Activated gamma-delta T cell treated with Interleukin-2 at 50 U/mL for 16 hours (primary cell): ENCODE measurements at places on chromosomes 16 and 17.

- DNase-seq = no peak
Observed at GRCh38 chr16:414395-415169, 10.9 kb upstream of the RAB11FIP3 start.

DNA sequence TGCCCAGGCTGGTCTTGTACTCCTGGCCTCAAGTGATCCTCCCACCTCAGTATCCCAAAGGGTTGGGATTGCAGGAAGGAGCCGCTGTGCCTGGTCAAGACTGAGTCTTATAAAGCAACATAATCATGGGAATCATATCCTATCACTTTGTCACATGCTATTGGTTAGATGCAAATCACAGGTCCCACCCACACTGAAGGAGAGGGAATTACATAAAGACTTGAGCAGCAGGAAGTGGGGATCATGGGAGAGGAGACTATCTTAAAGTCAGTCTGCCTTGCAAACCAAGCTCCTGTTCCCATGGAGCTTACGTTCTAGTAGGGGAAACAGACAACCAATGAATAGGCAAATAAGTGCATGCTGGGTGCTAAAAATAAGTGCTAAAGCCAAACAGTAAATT, 28.3 kb upstream of the TENT4B start:
- DNase-seq = no peak

GRCh38 chr17:1055751-1056645, 59.1 kb downstream of the TIMM22 start:
- peak; percentile 28 for DNase-seq

DNA sequence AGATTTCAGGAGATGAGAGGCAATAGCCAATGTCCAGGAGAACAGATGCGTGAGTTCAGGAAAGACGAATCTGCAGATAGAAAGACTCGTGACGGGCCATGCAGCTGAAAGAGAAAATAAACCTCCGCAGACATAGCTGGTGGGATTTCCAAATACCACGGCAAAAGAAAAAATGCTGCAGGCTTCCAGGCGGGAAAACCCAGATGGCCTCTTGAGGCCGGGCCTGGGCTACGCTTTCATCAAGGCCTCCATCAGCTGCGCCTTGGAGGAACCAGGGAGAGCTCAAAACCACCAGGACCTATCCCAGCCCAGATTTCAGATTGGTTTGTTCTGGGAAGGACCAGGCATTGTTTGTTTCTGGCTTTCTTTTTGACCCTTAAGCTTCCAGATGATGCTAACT, 16.7 kb downstream of the CCDC40 start:
- no peak for DNase-seq

DNA sequence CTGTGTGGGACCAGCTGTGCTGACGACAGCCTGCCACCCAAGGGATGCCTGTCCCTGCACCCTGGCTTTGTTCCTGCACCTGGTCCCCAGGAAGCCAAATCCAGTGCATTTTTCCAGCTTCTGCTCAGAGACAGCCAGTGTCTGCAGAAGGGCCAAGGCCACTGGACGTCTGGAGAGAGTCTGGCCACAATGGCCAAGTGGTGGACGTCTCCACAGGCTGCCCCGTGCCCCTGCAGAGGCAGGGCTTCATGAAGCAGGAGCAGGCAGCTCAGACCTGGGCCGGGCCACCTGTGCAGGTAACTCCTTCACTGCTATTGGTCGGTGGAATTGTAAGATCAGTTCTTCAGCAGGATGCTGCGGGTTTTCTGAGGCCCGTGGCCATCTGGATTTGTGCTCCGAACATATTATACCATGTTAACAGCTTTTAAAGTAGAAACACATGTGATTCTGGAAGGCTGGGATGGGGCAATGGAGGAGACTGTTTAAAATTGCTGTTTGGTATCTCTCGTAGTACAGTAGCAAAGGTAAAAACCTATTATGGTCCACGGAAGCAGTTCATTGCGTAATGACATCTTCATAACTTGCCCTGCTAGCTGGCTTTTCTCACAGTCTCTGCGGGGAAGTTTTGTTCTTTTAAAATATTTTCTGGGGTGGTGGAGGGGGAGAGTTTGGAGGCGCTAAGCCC, 185.3 kb downstream of the CCDC182 start:
- no peak for DNase-seq

GRCh38 chr16:29738514-29738913, 7.3 kb downstream of the C16orf54 start:
- DNase-seq = peak; percentile 58

DNA sequence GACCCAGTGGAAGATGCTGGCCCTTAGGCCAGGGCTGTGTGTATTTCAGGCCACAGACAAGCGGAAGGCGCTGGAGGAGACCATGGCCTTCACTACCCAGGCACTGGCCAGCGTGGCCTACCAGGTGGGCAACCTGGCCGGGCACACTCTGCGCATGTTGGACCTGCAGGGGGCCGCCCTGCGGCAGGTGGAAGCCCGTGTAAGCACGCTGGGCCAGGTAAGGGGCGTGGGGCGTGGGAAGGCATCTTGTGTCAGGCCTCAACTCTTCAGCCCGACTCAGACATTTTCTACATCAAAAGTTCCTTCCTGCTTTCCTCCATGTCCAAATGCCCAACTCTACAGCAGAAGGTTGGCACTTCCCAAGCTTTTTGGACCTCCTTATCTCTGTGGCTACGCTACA, 6.0 kb downstream of the ABI3 start:
- DNase-seq = no peak

DNA sequence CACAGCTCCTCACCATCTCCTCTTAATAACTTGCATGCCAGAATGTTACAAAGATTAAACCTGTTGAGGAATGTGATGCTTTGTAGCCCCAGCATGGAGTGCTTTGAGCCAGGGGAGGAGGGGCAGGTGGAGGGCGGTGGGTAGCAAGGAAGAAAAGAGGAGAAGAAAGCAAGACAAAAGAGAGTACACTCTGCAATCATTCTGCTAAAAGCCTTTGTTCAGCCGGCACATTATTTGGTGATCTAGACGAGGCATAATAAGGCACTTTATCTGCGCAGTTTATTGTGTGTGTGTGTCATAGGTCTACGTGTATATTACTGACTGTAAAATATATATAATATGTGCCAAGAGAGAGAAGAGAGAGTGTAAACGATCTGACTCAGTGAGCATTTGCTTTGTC, 139.1 kb downstream of the SOX9 start:
- DNase-seq = no peak

GRCh38 chr16:13554005-13554404, 365.9 kb upstream of the ERCC4 start:
- no peak for DNase-seq

DNA sequence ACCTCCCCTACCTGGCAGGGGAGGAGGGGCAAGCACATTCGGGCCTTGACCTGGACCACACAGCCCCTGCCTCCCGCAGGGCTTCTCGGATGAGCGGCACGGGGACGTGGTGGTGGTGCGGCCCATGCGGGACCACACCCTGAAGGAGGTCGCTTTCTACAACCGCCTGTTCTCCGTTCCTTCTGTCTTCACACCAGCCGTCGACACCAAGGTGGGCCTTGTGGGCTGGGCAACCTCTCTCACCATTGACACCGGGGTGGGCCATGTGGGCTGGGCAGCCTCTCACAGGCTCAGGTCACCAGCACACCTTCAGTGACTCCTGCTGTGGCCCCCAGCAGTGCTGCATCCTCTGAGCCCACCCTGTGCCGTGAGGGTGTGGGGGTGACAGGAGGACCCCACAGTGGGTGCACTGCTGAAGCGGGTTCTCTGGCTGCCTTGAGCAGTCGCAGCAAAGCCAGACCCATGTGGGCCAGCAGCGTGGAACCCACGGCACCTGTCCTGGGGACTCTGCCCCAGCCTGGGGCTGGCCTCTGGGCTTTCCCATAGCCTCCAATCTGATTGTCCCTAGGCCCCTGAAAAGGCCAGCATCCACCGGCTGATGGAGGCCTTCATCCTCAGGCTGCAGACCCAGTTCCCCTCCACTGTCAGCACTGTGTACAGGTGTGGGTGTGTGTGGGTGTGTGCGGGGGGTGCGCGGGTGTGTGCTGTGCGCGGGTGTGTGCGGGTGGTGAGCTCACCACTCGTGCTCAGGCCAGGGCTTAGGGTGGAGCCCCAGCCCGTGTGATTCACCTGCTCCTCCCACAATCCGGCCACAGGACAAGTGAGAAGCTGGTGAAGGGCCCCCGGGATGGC, 7.5 kb downstream of the CTU2 start:
- no peak for DNase-seq

- no peak for DNase-seq
Observed at GRCh38 chr17:50715471-50715870, 3.9 kb upstream of the LUC7L3 start.

DNA sequence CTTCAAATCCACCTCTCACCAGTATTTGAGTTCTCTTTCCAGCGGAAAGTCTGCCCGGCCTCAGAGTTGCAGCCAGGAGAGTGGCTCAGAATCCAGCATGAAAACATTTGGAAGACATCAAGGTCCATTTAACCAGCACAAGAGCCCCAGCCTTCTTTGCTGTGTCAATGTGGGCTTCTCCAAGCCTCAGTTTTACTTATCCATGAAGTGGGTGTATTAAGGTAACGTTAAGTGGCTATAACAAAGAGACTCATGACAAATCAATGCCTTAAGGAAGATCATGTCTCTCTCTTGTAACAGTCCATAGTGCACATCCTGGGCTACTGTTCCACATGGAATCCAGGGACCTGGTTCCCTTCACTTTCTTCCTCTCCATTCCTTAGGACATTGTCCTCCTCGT, 959 bp upstream of the SPPL2C start:
- no peak for DNase-seq

DNA sequence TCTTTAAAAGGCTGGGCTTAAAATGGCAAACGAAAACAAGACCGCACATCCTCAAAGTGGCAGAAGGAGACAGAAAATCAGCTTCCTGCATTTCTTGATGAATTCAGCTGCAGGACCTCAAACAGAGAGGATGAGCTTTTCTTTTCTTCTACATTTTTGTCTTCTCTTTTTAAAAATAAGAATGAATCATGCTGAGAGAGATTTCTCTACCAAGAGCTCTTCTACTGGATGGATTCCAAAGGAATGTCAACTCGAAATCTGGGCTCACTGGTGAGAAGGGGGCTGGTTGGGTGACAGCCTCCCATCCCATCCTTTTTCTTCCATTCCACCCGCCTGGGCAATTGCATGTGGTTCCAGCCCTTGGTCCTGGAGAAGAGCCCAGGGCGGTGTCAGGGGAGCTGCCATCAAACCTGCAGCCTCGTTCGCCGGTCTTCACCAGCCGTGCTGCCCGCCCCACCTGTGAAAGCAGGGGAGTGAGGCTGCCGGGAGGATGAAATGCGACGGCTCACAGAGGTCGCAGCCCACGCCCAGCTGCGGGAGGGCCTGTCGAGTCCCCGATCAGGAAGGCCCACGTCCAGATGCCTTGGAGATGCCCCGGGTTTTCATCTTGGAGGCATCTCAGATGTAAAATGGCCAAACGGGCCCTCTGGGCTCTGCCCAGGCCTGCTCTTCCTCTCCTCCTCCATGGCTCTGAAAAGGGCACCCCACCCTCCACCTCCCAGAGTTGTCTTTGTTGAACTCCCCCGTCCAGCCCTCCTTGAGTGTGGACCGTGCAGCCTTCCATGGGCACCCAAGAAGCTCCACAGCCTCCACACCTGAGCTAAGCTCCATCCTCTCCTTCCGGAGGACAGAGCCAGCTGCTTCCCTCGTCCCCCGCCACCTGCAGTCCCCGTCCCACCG, 121.9 kb downstream of the FOXL1 start:
- no peak for DNase-seq

GRCh38 chr16:266258-267164, 9.2 kb downstream of the RGS11 start:
- no peak for DNase-seq

- no peak for DNase-seq
Observed at GRCh38 chr17:77462090-77462489, 321.3 kb downstream of the SEC14L1 start.

DNA sequence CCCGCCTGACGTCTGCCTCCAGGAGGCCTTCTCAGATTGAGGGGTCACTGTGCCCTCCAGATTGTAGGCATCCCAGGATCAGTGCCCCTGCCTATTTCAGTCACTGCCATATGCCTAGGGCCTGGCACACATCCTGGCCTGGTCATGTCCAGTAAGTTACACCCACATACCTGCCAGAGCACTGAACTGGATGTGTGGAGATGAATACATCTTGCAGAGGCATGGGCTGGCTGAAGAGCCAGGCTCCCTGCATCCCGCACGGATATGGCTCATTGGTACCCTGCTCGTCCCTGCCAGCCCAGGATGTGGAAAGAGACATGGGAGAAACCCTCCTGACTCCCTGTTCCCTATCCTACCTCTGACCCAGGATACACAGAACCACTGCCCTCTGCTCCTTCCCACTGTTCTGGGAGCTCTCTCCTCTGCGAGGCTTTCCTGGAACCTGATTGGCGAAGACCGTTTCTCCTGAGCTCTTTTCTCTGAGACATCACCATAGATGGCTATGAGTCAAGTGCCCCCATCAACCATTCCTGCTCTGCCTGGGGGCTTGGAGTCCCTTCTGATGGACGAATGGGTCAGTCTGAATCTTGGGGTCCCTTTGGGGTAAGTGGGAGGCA, 40.0 kb upstream of the TAC4 start:
- DNase-seq = no peak

DNA sequence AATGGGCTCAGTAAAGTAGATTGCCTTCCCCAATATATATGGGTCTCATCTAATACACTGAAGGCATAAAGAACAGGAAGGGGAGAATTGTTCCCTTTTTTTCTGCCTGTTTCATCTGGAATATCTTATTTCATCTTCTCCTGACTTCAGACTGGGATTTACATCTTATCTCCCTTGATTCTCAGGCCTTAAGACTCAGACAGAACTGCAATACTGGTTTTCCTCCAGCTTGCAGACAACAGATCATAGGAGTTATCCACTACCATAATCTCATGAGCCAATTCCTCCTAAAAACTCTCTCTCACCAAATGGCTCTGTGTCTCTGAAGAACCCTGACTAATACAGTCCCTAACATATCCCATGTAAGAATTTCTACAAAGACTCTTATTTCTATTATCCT, 390.7 kb downstream of the CDH8 start:
- DNase-seq = no peak

DNA sequence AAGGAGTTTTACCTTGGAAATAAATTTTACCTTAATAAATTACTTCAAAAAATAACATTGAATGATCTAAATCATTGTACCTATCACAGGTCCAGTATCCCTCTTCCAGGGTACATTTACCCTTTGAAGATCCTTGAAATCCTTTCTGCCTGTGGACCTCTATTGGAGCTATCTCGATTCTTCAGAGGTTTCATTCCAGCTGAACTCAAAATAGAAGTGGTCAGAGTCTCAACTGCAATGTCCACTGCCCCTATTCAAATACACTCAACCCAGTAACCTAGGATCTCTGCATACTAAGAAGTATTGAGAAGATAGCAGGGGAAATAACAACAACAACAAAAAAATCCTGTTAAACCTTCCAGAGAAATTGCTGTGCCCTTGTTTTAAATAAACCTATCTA, 9.3 kb downstream of the ABCA5 start:
- DNase-seq = no peak

DNA sequence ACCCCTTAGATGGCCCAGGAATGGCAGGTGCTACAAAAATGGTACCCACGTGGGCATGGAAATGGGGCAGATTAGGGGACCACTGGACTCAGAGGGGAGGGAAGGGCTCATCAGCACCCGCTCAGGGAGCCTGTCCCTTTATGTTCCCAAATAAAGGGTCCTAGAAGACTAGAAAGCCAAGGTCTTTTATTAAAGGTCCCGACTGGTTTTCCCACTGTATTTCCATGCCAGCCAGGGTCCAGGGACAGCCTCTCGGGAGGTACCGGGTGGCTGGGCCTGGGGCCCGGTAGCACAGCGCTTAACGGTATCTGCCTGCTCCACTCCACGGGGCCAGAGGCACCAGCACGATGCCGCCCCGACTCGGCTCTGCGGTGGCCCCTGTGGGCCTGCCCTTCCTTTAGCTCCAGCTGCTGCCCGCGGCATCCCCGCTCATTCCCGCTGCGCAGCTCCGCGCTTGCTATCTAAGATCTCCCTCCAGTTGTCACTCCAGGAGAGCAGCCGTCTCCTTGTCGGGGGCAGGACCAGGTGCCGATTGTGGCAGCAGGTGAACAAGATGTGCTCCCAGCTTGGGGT, 1.4 kb downstream of the NT5C start:
- no peak for DNase-seq
